ENCODE measurements at places on chromosomes 6 and 20.

GRCh38 chr6:37050045-37050853 lies 44.8 kb downstream of the FGD2 start:
- peak; percentile 100 for DNase-seq

- no peak for DNase-seq
Measured at GRCh38 chr6:9140172-9140571, 704.8 kb upstream of the SLC35B3 start.

DNA sequence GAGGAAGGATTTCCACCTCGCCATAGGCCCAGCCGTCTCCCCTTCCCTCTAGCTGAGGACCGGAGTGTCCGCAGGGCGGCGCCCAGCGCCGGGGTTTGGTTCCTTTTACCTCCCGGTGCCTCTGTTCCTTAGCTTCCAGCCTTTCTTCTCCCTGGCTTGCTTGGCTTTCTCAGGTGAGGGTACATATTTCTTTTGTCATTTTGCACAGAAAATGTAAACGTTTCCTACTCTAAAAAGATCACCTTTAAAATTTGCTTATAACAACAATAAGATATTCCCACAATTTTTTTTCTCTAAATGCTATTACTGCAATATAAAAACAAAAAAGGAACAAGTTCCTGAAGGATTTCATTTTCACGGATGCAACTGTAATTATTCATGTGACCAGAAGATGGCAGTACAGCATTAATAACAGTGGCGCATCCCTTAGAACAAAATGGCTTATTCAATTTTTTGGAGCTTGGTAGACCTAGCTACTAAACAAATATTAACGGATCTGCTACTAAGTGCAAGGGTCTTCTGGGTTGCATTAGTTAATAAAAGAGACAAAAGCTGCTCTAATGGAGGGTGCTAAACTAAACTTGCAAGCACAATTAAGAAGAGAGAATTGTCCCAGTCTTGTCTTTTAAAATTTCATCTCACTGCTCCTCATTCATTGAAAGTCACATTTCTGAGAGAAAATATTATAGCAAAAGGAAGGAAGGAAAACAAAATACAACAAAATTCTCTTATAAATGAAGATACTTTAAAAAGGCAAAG lies 172.9 kb downstream of the ADGRG6 start:
- DNase-seq, result peak; percentile 79

GRCh38 chr20:15317546-15318232 lies 980.3 kb upstream of the FLRT3 start:
- DNase-seq, result no peak

GRCh38 chr6:53461041-53461656 lies 83.8 kb downstream of the GCLC start:
- DNase-seq, result no peak

DNA sequence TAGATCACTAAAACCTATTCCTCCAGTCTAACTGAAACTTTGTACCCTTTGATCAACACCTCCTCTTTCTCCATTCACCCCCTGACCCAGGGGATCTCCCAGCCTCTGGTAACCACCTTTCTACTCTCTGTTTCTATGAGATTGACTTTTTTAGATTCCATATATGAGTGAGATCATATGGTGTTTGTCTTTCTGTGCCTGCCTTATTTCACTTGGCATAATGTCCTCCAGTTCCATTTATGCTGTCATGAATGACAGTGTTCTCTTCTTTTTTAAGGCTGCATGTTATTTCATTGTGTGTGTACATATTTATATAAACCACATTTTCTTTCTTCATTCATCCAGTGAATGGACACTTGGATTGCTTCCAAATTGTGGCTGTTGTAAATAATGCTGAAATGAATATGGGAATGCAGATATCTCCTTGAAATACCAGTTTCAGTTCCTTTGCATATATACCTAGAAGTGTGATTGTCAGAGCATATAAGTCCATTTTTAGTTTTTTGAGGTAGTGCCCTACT lies 57.7 kb downstream of the DHX35 start:
- DNase-seq, result no peak

DNA sequence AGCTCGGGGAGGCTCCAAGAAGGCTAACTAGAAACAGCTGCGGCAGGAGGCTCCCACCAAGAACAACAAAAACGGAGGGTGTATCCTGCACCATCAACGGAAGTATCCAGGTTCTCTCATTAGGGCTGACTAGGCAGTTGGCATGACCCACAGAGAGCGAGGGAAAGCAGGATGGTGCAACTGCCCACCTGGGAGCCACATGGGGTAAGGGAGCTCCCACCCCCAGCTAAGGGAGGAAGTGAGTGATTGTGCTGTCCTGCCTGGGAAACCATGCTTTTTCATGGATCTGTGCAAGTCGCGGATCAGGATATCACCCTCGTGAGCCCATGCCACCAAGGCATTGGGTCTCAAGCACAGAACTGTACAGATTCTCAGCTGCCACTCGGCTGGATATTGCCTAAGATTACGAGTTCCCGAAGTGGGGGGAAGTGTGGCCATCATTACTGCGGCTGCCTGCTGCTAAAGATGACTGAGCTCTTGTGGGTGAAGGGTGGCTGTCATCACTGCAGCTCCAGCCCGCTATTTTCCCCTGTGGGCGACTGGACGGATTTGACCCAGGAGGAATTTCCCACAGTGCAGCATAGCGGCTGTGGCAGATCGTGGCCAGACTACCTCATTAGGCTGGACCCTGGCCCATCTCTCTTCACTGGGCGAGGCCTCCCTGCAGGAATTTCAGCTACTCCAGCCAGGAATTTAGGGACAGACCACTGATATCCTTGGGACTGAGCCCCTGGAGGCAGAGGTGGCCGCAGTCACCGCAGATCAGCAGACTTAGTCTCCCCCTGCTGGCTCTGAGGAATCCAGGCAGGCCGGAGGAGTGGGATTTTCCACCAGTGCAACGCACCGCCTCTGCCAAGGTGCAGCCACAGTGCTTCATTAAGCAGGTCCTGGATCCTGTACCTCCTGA lies 515.7 kb downstream of the FRK start:
- no peak for DNase-seq

All from OCI-M1 (cell line).